ENCODE measurements at places on chromosomes 12 and 14.

DNA sequence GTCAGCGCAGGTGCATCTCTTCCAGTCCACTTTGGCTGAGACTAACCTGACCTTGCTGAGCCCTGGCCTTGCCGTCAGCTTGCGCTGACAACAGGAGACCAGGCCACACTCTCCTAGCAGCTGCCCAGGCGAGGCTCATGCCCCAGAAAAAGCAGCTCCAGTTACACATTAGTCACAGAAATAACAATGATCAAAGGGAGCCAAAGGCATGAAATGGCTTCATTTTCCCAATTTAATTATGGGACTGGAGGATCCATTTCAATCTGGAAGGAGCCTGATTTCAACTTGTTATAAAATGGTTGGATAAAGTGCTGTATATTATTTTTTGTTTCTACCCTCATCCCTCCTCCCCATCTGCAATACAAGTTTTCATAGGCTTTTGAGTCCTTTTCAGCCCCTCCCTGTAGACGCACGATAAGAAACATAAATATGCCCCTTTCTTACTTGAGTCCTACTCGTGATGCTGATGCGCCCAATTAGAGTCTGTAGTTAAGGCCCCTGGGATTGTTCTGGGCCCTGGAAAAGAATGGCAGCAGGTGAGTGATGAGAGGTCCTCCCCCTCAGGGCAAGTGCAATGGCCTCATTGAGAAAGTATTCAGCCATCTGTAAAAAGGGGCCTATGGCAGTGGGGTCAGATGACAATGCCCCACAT, 376.0 kb downstream of the C12orf75 start:
- no peak for DNase-seq

- peak; percentile 66 for DNase-seq
Measured at GRCh38 chr12:12611512-12612306, at the start of gene CREBL2. Gene CREBL2, plus strand, starts transcription at chr12:12611876. Its CDS starts 297 bp downstream, at chr12:12612173.

DNA sequence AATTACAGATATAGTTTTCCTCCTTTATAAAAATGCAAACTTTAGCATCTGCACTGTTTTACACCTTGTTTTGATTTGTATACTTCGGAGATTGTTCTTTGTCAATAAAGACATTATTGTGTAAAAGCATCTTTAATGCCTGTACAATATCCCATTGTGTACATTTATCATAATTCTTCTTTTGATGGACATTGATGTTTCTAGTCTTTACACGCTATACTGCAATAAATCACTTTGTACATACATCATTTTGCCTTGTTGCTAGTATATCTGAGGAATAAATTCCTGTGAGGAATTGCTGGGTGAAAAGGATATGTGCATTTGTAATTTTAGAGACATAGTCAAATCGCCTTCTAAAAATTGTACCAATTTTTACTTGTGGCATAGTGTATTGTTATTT, 30.4 kb downstream of the WDR20 start:
- no peak for DNase-seq

DNA sequence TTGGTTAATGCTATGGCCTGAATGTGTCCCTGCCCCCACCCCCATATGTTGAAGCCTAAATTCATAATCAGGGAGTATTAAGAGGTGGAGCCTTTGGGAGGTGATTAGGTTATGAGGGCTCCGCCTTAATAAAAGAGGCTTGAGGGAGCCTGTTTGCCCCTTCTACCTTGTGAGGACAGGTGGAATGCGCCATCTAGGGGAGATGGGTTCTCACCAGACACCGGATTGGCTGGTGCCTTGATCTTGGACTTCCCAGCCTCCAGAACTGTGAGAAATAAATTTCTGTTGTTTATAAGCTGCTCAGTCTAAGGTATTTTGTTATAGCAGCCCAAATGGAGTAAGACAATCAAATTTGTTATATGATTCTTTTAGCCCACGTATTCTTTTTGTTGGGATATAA, 148.3 kb downstream of the PTCSC3 start:
- no peak for DNase-seq

DNA sequence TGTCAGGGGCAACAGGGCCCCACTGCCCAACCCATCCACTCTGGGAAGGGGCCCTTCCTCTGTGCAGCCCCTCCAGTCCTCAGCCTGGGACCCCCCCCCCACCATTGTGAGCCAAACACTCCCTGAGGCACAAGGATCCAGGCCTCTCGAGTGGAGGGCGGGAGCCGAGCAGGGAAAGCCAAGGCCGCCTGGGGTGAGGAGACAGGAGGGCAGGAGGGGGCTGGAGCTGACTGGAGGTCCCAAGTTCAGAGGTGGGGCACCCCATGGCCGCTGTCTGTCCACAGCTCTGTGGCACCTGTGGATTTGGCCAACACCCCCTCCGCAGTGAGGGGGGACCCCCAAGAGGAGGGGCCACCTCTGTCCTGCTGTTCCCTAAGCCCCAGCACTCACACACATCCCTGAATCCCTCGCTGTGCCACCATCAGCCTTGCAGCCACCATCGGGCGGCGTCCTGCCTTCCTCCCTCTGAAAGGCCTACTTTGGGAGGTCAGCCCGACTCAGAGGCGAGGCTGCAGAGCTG, 25.4 kb upstream of the C14orf180 start:
- no peak for DNase-seq

- DNase-seq = no peak
Measured at GRCh38 chr12:102426599-102427542, 53.5 kb downstream of the IGF1 start.

DNA sequence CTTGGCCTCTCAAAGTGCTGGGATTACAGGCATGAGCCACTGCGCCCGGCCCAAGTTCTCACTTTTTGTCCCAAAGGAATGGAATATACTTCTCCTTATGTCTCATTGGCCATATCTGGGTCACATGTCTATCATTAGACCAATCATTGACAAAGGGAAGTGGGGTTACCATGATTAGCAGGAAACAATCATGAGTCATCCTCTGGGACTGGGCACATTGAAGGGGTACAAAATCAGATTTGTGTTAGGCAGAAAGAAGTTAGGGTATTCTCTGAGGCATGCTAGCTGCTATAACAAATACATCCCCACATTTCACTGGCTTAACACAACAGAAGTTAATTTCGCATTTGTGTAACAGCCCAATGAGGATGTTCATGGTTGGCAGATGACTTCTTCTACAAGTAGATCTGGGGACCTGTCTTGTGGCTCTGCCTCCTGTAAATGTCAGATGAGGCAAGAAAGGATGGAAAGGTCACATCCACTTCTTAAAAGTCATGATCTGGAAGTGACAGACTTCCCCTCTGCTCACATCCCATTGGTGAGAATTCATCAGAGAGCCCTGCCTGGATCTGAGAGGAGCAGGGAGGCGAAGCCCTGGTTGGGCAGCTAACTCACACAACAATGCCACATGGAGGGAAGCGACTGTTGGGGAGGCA, 3.1 kb downstream of the CCDC63 start:
- no peak for DNase-seq

DNA sequence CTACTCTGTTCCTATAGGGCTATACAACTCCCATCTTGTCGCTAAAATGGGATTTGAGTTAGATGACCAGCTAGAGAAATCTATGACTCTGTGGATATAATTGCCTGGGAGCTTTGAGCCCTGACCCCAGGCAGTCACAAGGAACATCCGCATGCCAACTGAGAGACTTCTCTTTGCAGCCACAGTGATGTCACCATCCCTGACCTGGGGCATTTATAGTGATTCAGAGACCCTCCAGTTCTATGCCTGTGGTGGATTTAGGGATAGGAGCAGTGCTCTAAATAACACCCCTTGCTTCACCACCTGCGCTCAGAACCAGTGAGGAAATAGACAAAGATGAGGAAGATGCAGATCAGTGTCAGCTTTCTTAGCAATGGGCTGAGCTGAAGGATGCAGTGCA, 86.2 kb downstream of the RIN3 start:
- DNase-seq = no peak

DNA sequence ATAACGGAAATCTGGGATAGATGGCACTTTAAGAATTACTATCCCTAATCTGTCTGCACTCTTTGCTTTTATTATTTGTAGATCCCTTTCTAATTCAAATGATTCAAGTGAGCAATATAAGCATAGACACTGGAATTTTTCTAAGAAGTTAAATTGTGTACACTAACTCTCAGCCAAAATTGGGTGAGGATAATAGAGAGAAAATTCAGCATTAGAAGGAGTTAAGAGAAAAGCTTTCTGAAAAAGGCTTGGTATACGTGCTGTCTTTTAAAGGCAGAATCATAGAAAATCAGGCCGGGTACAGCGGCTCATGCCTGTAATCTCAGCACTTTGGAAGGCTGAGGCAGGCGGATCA, 57.1 kb upstream of the CRACR2A start:
- no peak for DNase-seq

DNA sequence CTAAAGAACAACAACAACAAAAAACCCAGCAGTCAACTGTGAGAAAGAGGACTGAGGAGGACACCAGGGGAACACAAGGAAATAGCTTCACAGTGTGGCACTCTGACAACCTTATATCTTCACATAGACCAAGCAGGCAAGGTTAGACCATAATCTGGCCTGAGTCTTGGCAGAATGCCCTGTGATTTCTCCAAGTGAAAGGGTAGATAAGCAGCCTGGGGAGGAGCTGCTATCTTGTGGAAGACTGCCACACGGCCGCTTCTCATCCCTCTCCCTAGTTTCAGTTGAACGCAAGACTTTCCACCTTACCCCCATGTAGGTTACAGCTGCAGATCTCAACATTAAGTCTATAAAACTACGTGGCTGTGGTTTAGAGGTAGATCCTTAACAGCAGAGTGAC, 3.7 kb downstream of the SLC25A21 start:
- no peak for DNase-seq

DNA sequence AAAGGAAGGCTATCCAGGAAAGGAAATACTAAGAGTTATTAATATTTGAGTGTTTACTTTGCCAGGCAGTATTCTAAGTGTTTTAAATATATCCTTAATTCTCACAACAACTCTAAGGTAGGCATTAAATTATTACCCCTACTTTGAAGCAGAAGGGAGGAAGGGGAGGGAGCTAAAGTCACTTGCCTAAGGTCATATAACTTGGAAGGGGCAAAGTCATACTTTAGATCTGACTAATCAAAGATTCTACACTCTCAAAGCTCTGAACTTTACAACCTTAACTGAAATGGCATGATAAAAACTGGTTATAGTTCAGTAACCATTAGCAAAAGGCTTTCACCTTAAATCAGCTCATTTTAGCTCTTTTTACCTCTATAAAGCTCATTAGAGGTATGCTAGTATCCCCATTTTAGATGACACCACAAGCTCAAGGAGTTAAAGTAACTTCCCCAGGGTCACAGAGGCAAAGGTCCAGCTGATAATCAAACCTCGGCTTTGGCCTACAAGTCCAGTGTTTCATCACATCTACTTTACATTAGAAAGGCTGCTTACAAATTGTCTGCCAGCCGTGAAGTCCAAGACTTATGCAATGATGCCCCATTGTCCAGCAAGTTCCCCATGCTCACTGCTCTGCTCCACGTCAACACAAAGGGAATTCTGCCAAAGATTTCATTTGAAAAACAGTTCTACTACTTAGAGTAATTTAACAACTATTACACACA, 223.9 kb downstream of the MED13L start:
- DNase-seq = no peak

DNA sequence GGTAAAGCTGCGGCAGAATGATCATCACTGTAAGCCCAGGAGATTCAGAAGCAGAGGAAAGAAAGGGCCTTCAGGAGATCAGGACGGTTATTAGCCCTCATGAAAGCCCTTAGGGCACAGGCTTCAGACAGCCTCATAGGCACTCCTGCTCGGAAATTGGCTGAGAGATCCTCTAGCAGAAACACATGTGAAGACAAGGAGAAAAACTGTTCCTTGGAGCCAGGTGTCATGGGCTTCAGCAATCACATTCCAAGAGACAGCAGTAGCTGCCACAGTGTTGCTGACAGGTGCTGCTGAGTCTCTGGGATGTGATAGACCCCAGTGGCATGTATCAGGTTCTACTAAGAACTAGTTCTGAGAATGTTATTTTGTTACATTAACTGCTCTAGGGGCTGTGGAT, 88.8 kb upstream of the DYRK2 start:
- DNase-seq = no peak

DNA sequence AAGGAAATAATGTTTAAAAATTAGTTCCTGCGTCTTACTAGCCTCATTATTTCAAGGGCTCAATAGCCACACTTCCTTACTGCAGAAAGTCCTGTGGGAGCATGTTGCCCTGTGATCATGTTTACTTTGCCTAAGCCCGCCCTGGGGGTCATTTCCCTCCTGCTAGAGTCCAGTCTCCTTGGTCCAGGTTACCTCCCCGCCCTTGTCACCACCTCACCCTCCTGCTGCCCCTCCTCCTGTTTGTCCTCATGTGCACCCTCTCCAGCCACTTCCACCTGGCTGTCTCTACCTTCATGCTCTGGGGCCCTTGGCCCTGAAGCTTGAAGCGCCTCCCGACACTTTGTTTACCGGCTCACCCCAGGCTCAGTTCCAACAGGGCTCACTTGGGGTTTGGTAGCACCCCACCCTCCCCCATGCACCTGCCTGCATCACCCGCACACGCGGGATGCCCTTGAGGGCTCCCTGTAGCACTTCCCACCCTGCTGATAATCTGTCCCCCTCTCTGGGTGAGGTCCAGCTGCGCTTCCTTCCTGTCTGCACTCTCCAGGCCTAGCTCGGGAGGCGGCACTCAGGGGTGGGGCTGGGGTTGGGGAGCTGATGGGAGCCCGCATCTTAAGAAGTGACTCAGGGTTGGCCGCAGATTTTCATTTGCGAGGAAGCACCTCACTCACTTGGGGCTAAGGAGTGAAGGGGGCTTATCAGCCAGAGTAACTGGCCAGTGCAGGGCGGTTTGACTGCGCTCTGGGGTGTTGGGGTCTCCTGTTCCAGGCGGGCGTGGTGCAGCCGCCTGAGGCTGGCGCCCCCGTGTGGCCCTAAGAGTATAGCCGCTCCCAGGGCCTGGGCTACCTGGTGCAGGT, 40.1 kb downstream of the SMIM41 start:
- DNase-seq = no peak
